ENCODE measurements at places on chromosomes 3 and 15.

DNA sequence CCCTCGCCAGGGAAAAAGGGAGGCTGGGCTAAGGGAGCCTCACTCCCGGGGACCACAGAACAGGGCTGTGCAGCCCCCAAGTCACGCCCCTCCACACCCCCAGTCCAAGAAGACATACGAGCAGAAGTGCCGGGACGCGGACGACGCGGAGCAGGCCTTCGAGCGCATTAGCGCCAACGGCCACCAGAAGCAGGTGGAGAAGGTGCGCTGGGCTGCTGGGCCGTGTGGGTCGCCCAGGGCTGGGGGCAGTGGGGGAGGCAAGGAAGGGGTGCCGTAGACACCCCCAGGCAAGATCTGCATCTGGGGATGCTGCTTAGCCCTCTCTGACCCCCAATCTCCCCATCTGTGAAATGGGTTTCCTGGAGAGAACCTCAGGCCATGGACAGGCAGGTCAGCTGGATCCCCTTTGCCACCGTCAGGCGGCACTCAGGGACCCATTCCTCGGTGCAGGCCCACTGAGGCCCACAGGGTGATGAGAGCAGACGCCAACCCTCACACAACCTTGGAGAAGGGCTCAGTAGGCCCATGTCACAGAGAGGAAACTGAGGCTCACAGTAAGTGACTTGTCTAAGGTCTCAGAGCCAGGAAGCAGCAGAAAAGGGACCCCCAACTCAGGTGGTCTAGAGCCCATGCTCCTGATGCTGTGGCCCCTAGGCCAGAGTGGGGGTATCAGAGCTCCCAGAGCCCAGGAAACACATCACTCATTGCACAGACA lies 33.7 kb downstream of the PSTPIP1 start:
- no peak for DNase-seq

DNA sequence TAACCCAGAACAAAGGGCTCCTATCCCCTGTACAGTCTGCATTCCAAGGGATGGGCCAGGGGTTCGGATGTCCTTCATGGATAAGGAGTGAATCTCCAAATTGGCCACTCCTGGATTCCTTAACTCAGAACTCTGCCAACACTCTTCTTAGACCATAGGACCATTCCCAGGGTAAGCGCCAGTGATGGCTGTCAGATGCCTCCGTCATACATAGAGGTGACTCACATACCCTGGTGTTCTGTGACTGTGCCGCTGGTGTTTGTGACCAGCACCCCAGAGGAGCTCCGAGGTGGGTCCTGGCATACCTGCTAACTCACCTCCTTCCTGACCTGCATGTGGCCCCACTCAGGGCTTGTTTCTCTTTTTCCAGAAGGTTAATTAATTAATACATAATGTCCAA lies 134.7 kb downstream of the KLF13 start:
- no peak for DNase-seq

DNA sequence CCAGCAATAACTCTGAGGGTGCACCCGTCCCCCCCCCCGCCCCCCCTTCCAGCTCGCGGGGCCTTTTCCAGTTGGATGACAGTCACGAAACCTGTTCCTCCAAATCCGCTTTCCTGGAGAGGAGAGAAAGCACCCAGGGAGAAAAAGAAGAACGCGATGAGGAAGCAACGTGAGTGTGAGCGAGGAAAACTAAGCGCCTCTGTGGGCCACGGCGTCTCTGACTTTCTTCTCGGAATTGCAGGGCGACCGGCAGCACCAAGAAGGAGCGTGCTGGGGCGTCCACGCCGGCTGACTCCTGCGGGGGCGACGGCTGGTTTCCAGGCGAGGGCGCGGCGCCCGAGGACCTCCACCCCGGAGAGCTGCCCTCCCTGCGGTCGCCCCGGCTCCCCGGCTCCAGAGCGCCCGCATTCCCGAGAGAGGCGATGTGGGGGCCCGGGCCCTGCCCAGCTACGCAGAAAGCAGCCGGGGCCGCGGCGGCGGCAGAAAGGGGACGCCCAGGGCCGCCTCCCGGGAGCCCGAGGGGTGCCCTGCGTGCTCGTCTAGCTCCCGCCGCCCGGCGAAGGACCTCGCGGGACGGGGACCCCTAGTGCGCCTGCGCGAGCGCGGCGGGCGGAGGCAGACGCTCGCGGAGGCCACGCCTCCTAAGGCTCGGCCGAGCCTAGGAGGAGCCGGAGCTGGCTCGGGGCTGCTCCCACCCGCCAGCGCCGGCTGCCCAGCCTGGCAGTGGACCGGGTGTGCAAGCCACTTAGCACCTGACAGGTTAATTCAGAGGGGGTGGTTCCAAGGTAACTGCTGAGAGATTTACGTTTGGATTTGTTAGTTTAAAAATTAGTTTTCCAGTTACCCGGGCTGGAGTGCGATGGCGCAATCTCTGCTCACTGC lies 15.3 kb upstream of the ADIPOQ start:
- no peak for DNase-seq

- DNase-seq = no peak
These were observed 85.9 kb downstream of the NCEH1 start for GRCh38 chr3:172624999-172625398.

DNA sequence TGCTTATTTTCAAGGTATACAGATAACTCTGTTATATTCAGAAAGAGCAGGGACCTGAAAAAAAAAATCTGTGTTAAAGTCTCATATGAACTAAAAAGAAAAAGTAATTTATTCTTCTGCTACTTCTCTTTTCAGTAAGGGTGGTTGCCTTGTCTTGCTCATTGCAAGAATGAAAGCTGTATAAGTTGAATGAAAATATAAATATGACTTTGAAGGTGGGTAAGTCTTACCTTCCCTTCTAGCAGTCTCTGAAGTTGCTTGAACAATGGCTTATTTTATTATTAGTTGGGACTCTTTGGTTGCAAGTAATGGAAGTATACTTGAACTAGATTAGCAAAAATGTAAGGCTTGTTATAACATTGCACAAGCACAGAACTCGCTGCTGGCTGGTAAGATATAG lies 1554.9 kb downstream of the SI start:
- DNase-seq = no peak

Measured in retinal pigment epithelial cell (primary cell).